ENCODE measurements at places on chromosomes 16 and 17.
A peak's percentile ranks its signal among the peaks of the same experiment; 100 is the strongest.

- DNase-seq: no peak
Observed at GRCh38 chr16:26464576-26465266, 602.0 kb upstream of the C16orf82 start.

GRCh38 chr17:45235416-45236281 is 14.0 kb downstream of the FMNL1 start:
- DNase-seq: no peak

- DNase-seq: no peak
Observed at GRCh38 chr17:34356194-34356593, at the start of gene CCL13. CCL13 (plus strand) TSS chr17:34356480; CDS start chr17:34356527, 47 bp downstream.

DNA sequence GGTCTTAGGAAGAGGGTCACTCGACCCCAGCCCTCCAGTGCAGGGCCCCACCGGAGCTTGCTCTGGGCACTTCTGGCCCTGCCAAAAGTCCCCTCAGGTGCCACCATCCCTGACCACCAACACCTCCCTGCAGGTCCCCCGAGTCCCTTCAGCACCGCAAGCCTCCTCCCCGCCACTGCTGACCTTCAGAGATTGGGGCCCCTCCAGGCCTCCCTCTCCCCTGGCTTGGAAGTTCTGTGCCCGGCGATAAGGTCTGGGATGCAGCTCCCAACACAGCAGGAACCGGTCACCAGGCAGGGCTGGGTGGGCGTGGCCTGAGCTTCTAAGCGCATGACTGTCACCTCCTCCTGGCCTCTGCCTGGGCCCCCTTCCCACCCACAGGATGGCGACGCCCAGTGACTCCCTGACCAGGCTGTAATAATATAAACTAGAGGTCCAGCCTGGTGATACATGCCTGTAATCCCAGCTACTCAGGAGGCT is 11.2 kb downstream of the PIEZO1 start:
- peak; percentile 55 for DNase-seq

DNA sequence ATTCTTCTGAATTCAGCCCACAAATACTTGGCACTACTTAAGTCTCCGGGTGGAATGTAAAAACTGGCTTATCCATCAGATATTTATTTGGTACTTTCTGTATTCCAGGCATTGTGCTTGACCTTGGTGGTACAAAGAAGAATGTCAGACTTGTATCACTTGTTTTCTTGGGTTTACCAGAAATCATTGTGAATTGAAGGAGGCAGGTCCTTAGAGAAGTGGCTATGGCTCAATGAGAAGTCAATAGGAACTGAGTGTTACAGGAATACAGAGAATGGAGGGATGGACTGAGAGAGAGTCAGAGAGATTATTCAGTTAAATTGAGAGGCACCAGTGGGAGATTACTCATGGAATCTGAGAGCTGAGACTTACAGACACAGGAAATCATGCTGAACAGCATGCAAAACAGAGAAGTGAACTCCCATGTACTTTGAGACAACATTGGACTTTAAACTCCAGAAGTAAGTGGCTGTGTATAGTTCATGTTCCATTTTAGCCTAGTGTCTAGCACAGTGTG is 704.1 kb downstream of the CDH11 start:
- no peak for DNase-seq

DNA sequence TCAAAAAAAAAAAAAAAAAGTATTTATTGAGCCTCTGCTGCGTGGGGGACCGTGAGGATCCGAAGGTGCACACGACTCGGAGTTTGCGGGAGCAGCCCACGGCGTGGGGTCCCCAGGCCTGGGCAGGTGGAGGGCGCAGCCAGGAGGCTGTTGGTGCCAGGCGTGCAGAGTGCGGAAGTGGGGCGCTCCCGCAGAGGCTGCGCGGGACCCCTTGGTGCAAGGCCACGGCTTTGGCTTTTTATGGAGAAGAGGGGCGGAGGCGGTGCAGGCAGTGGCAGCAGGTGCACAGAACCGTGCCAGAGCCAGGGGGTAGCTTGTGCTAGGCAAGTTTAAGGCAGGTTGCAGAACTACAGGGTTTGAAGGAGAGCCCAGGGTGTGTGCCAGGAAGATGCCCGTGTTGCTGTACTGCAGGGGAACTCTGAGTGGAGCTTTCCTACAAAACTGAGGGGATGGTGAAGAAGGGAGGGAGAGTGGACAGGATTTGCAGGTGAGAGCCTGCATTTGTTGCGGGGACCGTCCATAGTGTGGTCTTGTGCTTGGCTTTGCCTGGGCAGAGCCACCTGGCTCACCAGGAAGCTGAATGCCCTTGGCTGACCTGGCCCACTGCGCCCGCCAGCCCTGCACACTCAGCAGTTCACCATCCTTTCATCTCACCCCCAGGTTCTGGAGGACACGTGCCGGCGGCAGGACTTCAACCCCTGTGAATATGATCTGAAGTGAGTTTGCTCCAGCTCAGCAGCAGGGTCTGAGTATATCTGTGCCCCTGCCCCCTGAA is 1.3 kb downstream of the ASPSCR1 start:
- peak; percentile 13 for DNase-seq

- DNase-seq: no peak
Observed at GRCh38 chr16:67613808-67614207, 31.1 kb upstream of the CARMIL2 start.

DNA sequence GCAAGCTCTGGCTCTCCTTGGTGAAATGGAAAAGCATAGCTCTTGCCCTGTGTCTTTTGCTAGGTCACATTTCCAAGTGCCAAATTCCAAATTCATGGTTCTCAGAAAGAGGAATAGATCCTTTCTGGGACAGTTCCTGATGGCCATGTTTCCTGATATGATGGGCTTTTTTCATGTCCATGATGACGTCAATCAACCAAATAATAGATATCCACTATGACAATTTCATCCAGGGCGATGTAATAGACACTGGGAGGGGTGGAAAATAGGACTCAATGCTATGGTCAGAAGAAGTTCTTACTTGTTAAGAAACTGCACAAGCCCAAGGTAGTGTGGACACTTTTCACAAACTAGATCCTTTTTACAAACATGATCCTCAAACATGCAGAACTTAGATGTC is 549 bp upstream of the KRT33A start:
- DNase-seq: no peak

DNA sequence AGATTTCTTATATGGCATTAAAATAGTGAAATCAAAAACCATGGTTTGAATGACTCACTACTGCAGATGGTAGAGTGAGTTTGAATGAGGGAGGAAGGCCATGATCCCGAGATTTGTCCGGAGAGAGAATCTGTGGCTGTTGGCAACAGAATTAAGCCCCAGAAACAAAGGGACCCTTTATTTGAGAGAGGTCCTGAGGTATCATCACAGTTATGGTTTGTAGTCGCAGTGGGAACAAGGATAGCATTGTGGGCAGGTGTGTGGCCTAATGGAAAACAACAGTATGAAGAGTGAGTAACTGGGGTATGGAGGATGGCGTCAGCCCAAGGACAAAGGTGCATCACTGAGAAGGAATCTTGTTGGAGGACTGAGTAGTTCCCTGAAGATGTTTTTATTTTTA is 8.5 kb upstream of the ZFP3 start:
- no peak for DNase-seq

DNA sequence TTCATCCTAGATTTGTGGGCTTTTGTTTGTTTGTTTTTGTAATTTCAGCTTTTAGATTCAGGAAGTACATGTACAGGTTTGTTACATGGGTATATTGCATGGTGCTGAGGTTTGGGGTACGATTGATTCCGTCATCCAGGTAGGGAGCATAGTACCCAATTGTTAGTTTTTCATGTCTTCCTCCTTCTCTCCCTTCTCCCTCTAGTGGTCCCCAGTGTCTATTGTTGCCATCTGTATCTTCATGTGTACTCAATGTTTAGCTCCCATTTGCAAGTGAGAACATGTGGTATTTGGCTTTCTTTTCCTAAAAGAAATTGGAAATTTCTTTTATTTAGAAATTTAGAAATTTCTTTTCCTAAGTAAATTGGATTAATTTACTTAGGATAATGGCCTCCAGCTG is 37.1 kb upstream of the BCAS3 start:
- no peak for DNase-seq

DNA sequence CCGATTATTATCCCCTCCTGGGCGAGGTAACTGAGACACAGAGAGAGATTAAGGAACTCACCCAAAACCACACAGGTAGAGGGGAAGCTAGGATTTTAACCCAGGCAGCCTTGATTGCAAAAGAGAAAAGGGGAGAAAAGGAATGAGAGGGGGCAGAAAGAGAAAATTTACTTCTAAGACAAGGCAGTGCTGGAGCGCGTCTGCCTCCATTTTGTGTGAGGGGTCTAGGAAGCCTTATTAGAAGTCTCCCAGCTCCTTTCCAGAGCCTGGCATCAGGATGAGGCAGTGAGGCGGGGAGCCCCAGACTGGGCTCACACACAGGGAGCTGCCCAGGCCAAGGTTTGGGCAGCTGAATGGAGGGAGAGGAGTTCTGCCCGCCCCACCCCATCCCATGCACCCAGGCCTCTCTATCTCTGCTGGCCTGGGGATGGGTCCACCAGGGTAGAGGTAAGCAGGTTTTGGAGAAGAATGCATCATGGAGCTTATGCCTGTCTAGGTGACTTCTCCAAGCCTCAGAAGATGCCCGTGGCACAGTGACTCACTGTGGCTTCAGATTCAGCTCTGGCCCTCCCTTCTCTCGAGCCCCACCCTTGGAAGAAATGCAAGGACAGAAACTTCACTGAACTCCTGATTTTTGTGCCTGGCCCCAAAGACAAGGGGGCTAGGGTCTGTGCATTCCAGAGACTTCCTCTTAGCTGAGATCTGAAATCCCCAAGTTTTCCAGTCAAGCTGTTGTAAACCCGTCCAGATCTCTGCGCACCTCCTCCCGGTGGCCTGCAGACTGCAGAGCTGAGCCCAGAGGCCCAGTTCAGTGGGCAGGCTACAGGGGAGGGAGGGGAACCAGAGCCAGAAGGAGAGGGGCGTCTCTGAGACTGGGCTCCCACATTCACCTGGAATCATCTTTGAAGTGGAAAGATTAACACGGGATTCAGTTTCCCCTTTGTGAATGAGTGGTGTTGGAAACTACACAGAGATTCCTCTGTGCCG is 95.1 kb upstream of the CDH5 start:
- no peak for DNase-seq

- DNase-seq: peak; percentile 89
Observed at GRCh38 chr16:11797166-11797956, at the start of gene ZC3H7A. ZC3H7A (minus strand) TSS chr16:11797258; CDS start chr16:11782354, 14,904 bp downstream.

DNA sequence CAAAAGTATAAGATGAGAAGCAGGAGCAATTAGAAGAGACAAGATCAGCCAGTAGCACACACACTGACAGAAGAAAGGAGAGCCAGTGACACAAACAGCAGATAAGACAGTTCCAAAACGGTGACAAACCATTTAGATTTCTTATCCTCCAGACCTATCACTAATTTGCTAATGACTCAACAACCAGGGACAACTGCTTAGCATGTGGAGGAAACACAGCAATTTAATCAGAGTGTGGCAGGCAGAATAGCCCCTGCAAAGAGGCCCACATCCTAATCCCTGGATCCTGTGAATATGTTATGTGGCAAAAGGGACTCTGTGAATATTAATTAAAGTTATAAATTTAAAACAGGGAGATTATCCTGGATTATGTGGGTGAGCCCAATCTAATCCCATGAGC is 81.1 kb downstream of the CACNG1 start:
- DNase-seq: no peak

DNA sequence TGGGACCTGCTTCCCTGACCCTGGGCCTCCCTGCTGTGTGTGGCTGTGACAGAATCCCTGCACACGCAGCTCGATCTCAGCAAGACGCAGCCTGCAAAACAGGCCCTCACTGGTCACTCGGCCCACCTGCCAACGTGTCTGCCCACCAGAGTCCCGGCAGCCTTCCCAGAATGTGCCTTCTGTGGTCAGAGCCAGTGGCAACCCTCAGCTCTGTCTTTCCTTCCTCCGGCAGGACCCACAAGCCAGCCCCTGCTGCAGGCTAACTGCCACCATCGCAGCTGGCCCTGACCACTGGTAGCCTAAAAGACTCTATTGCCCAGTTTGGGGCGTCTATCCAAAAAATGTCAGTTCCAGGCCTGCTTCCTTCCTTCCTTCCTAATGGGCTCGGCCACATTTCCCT is 83.2 kb downstream of the LITAF start:
- no peak for DNase-seq

DNA sequence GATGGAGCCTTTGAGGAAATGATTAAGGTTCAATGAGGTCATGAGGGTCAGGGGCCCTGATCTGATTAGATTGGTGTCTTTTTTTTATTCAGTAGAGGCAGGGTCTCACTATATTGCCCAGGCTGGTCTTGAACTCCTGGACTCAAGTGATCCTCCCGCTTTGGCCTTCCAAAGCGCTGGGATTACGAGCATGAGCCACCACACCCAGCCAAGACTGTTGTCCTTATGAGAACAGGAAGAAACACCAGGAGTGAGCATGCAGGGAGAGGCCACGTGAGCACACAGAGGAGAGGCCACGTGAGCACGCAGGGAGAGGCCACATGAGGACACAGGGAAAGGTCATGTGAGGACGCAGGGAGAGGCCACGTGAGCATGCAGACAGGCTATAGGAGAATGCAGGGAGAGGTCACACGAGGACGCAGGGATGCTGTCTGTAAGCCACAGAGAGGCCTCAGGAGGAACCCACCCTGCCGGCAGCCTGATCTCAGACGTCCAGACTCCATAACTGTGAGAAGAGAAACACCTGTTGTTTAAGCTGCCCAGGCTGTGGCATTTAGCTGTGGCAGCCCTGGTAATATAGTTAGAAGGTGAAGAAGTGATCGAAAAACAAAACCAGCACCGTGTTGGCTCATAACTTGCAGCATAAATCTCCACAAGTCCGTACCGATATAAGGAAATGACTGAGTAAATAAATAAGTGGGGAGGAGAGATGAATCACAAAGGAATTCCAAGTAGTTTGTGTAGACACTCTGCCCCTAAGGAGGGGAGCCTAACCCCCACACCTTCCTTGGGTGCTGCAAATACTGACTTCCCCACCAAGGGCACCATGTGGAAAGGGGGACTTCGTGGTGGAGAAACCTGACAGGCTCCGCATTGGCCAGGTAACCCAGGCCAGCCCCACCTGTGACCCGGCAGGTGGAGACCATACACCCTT is 14.6 kb upstream of the CSNK1D start:
- DNase-seq: no peak

DNA sequence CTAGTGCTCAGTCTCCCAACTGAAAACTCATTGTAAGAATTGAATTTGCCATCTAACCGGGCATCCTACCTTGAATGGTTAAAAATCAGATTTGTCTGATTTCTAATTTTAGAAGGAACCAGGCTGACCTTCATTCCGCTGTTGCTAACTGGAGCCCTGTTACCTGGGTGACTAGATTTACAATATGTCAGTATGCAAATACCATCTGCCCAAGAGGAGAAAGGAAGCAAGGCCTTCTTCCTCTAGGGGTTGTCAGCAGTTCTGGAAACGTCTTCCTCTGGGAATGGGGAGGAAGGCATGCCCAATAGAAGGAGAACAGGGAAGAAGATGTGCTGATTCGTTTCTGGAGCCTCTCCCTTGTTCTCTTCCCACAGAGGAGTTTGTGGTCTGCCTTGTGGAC is 137.9 kb downstream of the PITPNC1 start:
- DNase-seq: no peak

- no peak for DNase-seq
Observed at GRCh38 chr17:65407017-65407416, 154.4 kb downstream of the AXIN2 start.

Data from C1 segment of cervical spinal cord (tissue), 14 donors.